ENCODE measurements at places on chromosomes 4 and X.

- no peak for DNase-seq
Measured at GRCh38 chr4:151074416-151074916, 25.0 kb upstream of the RPS3A start.

- DNase-seq: no peak
Measured at GRCh38 chr4:74217365-74217764, 59.4 kb downstream of the MTHFD2L start.

- peak; percentile 60 for DNase-seq
Measured at GRCh38 chrX:133921764-133922389, 63.5 kb downstream of the GPC3 start.

DNA sequence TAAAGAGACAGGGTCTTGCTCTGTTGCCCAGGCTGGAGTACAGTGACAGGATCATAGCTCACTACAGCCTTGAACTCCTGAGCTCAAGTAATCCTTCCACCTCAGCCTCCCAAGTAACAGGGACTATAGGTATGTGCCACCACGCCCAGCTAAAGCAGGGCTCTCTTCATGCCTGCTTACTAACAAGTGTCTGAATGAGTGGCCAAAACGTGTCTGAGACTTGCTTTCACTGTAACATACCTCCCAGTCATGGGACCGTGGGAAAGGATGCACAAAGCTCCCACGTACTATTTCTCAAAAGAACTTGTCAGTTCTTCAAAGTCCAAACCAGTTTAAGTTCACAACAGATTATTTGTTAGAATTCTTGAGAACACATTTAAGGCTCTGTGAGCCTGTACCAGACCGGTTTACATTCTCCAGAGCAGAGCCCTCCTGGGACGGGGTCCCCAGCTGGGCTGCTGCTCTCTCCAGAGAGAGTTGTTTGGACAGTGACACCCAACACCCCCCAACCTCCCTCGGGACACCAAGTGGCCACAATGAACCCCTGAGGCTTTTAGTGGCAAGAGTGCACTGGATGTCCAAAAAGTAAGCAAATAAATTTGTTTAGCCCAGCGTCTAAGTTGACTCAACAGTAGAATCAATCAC, 24.1 kb downstream of the SH3KBP1 start:
- DNase-seq: no peak

GRCh38 chrX:131366407-131366806, 77.3 kb upstream of the IGSF1 start:
- DNase-seq: no peak

- no peak for DNase-seq
Measured at GRCh38 chr4:56466910-56467283, 520 bp upstream of the SRP72 start.

- DNase-seq: no peak
Measured at GRCh38 chr4:801436-802124, 24.3 kb downstream of the CPLX1 start.

DNA sequence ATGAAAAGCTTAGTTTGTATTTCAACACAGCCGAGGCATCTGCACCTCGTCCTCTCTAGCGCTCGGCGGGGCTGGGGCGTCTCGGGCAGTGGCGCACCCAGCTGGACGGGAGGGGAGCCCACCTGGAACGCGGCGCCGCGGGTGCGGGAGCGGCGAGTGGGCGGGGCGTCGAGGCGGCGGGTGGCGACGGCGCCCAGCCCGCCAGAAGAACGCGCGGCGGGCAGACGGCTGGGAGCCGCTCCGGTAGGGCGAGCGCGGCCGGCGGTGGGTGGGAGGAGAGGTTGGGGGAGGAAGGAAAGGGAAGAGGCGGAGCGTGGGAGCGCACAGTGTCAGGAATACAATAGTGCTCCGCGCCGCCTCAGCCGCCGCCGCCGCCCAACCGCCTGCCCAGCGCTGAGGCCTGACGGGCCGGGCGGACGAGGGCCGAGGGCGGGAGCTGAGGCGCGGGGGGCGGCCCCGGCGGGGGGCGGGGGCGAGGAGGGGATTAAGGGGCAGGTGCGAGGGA, at the start of gene JADE3:
TSS of gene JADE3 (plus strand) at position 324 of the 505 bp plus-strand sequence. CDS start 72,474 bp downstream, outside the sequence.
- DNase-seq: peak; percentile 18

DNA sequence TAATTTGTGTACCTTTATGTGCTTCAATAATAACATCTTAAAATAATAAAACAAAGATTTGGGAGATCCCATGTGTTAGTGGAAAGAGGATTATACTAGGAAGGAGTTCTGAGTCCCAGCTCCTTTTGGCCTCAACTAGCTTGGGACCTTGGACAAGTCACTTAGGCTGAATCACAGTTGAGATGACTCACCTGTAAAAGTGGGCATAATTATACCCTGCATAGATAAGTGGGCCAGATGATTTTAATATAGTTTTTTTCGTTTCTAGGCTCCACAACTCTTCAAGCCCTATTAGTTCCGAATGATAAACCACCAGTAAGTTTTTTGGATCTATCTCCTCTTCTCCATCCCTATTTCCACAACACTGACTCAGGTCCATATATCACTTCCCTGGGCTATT, 131.8 kb downstream of the ENOX2 start:
- no peak for DNase-seq
